ENCODE measurements at places on chromosomes 16 and 17.
A peak's percentile ranks its signal among the peaks of the same experiment; 100 is the strongest.

- ATAC-seq = no peak
- peaks cover 9% of the 10 kb centered on the region for H3K27me3 ChIP-seq
- no peaks in the 10 kb centered on the region for H3K4me1 ChIP-seq
- no peaks in the 10 kb centered on the region for H3K36me3 ChIP-seq
- no peak overlapping the region for H3K4me3 ChIP-seq
These were observed 121.9 kb upstream of the CDH13 start for GRCh38 chr16:82504836-82505235.

GRCh38 chr17:77499699-77500435, 359.1 kb downstream of the SEC14L1 start:
- no peaks in the 10 kb centered on the region for H3K27me3 ChIP-seq
- peaks cover 5% of the 10 kb centered on the region for H3K4me1 ChIP-seq
- H3K27ac ChIP-seq = no peak overlapping the region
- no peak overlapping the region for H3K4me3 ChIP-seq

GRCh38 chr16:19882646-19883045, 2.0 kb downstream of the GPRC5B start:
- H3K27ac ChIP-seq = no peak overlapping the region
- no peak overlapping the region for H3K4me3 ChIP-seq
- no peaks in the 10 kb centered on the region for H3K36me3 ChIP-seq
- peaks cover 35% of the 10 kb centered on the region for H3K4me1 ChIP-seq
- no peak for ATAC-seq
- peaks cover 58% of the 10 kb centered on the region for H3K27me3 ChIP-seq

GRCh38 chr16:25134166-25134700, 22.7 kb downstream of the LCMT1 start:
- no peak overlapping the region for H3K4me3 ChIP-seq
- no peak for ATAC-seq
- no peak overlapping the region for H3K27ac ChIP-seq
- no peaks in the 10 kb centered on the region for H3K27me3 ChIP-seq
- no peaks in the 10 kb centered on the region for H3K4me1 ChIP-seq

- H3K27me3 ChIP-seq = no peaks in the 10 kb centered on the region
- H3K4me3 ChIP-seq = no peak overlapping the region
- H3K27ac ChIP-seq = peak overlapping the region; percentile 94
- ATAC-seq = no peak
- peaks cover 26% of the 10 kb centered on the region for H3K36me3 ChIP-seq
These were observed 7.4 kb downstream of the BANP start for GRCh38 chr16:87958632-87959031.

DNA sequence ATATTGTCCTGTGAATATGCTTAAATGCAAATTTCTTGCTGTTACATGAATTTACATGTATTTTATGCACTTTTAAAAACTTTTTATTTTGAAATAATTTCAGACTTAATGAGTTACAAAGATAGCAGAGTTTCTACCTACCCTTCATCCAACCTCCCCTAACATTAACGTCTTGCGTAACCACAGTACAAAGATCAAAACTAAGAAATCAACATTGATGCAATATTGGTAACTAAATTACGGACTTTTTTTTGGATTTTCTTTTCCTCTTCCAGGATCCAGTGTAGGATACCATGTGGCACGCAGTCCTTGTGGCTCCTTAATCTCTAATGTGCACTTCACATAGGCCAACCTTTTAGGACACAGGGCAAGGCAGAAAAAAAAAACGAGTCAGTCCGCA, 124.9 kb downstream of the ABCC12 start:
- peaks cover 11% of the 10 kb centered on the region for H3K27me3 ChIP-seq
- ATAC-seq = no peak
- H3K36me3 ChIP-seq = no peaks in the 10 kb centered on the region
- no peak overlapping the region for H3K4me3 ChIP-seq

GRCh38 chr16:61770301-61770700, 265.9 kb downstream of the CDH8 start:
- no peaks in the 10 kb centered on the region for H3K4me1 ChIP-seq
- ATAC-seq = no peak
- no peak overlapping the region for H3K4me3 ChIP-seq
- no peaks in the 10 kb centered on the region for H3K27me3 ChIP-seq
- no peaks in the 10 kb centered on the region for H3K36me3 ChIP-seq
- H3K27ac ChIP-seq = no peak overlapping the region

DNA sequence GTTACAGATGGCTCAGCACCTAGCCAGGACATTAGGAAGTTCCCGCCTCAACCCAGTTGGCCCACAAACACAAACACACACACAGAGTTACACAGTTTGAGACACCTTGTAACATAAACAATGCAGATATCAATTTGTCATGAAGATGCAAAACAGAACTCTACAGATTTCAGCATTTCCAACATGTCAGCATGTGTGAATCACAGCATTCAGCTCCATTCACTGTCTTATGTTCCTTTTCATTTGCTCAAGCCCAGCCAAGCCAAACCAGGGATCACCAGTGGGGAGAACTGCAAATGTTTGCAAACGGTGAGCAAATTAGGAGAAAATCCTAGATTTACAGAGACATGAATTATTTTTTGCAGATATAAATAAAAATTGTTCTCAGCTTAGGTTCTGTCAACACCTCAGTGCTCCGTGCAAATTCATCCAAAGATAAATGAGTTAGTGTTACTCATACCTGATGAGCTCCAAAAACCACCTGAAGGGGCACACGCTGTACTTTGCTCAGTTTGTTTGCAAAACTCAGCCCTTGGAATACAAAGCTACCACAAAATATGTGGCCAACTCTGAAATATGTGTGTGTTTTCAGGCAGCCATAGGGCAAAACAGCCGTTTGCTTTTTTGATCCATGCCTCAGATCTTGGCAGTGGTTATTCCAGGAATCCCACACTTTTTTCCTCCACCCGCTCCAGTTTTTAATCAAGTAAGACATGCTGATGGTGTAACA, 16.3 kb upstream of the COX10 start:
- no peak for ATAC-seq
- no peak overlapping the region for H3K4me3 ChIP-seq
- H3K27me3 ChIP-seq = no peaks in the 10 kb centered on the region

- H3K36me3 ChIP-seq = no peaks in the 10 kb centered on the region
- H3K4me3 ChIP-seq = no peak overlapping the region
- no peak overlapping the region for H3K27ac ChIP-seq
- peaks cover 18% of the 10 kb centered on the region for H3K27me3 ChIP-seq
These were observed 23.1 kb upstream of the C16orf78 start for GRCh38 chr16:49350265-49351095.

DNA sequence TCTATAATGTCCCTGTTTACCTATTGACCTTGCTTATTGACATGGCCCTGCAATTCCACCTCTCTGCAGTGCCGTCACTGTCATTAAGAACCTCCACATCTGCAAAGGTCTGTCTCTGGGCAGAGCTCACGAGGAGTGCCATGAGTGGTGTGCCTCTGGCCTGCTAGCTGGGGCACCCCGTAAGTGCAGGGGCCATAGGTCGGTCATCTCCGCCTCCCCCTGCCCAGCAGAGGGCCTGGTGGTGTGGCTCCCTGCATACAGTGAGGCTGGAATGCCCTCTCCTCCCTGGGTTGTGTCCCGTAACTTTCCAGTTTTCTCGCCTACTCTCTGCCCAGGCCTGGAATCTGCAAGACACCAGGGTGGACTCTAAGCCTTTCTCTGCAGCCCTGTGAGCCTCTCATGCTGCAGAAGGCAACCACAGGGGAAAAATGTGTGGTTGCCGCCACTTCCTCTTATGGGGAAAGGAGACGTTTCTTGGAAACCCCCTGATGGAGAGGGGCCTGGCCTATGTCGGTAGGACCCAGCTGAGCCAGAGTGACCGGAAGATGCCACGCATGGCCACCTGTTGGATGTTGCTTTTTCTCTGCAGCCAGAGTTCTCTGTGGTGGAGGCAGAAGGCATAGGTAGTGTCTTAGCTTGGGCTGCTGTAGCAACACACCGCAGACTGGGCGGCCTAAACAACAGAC, 2.7 kb upstream of the SNX20 start:
- peak overlapping the region; percentile 53 for H3K4me3 ChIP-seq
- peaks cover 71% of the 10 kb centered on the region for H3K4me1 ChIP-seq
- peak; percentile 86 for ATAC-seq
- H3K36me3 ChIP-seq = peaks cover 3% of the 10 kb centered on the region
- H3K27me3 ChIP-seq = no peaks in the 10 kb centered on the region

DNA sequence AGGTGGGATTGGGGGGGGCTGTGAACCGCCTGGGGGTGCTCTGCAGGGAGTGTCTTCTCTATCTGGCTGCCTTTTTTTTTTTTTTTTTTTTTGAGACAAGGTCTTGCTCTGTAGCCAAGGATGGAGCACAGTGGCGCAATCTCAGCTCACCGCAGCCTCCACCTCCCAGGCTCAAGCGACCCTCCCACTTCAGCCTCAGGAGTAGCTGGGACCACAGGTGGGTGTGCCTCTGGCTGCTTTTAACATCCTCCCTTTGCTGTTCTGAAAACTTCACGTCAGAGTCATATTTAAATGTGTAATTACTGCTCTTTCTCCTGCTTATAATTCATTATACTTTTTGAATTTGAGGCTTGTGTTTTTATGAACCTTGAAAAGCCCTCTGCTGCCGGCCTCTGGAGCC, 78.4 kb downstream of the ZNF778 start:
- no peak overlapping the region for H3K4me3 ChIP-seq
- no peaks in the 10 kb centered on the region for H3K27me3 ChIP-seq
- H3K27ac ChIP-seq = no peak overlapping the region
- peaks cover 33% of the 10 kb centered on the region for H3K36me3 ChIP-seq

DNA sequence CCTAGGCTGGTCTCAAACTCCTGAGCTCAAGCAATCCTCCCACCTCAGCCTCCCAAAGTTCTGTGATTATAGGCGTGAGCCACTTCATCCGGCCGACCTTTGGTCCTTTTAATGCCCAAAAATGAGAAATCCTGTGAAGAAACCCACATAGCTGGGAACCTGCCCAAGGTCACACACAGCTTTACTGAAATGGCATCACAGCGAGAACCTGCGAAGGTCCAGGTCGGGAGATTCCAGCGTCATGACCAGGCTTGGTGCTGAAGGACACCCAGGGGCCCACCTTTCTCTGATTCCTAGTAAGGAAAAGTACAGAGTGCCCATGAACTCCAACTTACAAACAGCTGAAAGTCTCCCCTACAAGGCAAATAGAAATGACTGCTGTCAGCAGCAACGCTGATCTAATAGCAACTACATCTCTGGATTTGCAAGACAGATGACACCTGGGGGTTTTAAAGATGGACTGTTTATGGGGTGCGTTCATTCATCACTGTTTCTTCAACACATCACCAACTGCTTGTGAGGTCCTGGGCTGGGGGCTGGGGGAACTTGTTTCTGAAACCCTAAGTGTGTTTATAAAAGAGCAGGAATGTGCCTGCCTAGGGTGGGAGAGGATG, 24.5 kb upstream of the DNAH17 start:
- H3K36me3 ChIP-seq = no peaks in the 10 kb centered on the region
- H3K4me1 ChIP-seq = no peaks in the 10 kb centered on the region
- H3K27ac ChIP-seq = no peak overlapping the region
- H3K27me3 ChIP-seq = peaks cover 37% of the 10 kb centered on the region
- H3K4me3 ChIP-seq = no peak overlapping the region

GRCh38 chr17:3949418-3949817, 14.8 kb downstream of the ATP2A3 start:
- H3K4me3 ChIP-seq = no peak overlapping the region
- H3K4me1 ChIP-seq = peaks cover 16% of the 10 kb centered on the region
- H3K36me3 ChIP-seq = peaks cover 30% of the 10 kb centered on the region

DNA sequence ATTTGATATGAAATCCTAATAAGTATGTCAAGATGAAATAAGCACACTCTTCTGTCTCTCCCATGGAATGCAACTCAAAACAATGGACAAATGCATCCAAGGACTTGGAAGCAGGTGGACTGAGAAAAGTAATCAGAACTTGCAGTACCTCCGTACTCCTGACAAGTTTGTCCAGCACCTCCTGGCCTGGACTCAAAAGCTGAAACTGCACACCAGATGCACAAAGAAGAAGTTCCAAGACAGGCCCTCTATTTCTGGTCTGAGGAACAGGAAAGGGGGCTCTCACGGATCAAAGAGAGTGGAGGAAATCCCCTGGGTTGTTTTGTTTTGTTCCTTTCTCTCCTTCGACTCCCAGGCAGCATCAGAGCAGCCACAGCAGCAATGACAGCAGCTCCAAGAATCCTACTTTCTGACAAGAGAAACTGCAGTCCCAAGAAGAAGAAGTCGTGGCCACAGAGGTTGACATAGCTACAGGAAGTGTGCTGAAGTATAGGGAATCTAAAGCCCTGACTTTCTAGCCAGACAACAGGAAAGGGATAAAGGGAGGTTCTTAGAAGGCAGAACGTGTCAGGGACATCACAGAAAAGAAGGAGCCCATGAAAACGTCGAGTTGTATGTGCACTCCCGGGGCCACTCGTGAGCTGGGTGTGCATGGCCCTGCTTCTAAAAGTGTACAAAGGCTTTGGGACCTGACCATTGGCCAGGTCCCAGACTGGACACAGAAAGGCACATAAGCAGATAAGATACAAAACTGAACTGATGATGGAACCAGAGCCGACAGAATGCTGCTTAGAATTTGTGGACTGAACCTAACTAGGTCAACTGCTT, 29.3 kb downstream of the AKAP10 start:
- peaks cover 46% of the 10 kb centered on the region for H3K36me3 ChIP-seq
- H3K27me3 ChIP-seq = no peaks in the 10 kb centered on the region
- ATAC-seq = no peak
- no peak overlapping the region for H3K4me3 ChIP-seq
- peaks cover 31% of the 10 kb centered on the region for H3K4me1 ChIP-seq

Measured in stimulated activated memory B cell treated with anti-CD40 and anti-IgM and Interleukin-4, amounts not matched to agents 10 μg/mL and 1 μg/mL and 100 μg/mL, for 72 hours (primary cell).